ENCODE measurements at places on chromosomes 2 and 18.

DNA sequence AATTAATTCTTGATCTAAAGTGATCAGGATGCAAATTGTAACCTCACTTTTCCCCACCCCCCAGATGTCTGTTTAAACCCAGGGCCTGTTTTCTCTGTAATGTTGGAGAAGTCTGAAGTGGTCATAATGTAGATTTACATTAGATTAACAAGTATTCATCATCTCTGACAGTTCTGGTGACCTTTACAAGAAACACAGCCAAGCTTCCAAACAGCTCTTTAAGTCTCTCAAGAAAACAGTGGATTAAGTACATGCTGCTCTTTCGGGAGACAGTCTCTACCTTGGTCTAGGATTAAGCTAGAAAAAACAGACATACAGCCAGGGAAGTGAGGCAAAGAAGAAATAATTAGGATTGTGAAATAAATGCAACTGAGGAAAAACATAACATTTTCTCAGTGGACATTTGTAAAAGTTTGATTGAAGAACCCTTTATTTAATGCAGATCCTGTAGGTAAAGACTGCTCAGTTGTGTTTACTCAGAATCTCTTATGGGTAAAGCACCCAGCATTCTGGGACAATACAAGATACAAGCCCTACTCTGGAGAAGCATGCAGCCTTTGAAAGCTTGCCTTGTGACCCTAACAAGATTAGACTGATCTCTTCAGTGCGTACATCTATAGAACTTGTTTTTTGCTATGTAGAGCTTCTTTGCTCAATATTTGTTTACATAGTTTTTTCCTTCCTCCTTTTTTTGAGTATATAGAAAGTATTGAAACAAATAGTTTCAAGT is 203.9 kb downstream of the PHLPP1 start:
- no peak for DNase-seq

GRCh38 chr18:3172097-3172496 is 47.7 kb downstream of the MYOM1 start:
- no peak for DNase-seq

DNA sequence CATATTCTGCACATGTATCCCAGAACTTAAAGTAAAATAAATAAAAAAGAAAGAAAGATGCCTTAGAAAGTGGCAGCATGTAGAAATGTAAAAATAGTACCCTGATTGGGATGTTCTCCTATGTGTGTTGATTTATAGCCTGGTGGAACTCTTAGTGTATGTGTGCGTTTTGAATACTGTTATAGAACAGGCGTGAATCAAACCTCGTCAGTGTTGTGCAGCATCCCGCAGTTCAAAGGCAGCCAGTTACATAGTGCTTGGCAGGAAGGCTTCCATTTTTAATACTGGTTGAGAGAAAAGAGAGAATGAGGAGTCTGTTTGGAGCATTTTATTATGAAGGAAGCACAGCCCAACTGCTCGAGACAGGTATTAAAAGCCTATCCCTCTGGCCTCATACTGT is 49.4 kb downstream of the TANC1 start:
- no peak for DNase-seq

- no peak for DNase-seq
Measured at GRCh38 chr2:233225230-233226068, 26.0 kb upstream of the ATG16L1 start.

DNA sequence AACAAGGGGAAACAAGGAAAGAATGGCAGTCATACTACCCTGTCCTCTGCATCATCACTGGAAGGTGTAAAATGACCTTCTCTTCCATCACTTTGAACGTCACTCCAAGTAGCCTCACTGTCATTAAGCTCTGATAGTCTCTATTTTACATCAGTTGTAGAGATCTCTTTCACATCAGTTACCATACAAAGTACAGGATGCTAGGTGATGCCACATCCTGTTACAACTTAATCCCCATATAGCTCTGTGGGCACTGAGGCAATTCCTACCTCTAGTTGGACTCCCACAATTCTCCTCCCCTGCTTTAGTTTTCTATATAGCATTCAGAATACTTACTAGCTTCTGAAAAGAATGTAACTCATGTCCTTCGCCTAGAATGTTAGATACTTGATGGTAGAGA is 55.1 kb upstream of the TTC27 start:
- no peak for DNase-seq

DNA sequence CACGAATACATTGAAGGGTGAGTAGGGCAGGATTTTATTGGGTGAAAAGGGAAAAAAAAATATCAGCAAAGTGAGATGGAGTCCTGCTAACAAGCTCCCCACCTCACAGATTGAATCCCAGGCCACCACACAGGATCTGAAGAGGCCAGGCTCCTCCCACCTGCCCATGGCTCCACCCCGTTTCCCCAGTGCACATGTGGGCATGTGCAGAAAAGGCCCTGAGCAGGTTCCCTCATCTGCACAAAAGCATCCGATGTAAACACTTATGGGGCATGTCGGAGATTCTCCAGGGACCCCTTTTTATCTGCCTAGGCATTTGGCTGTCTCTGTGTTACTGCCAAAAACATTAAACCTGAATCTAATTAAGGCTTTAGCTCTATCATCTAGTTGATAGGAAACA is 35.2 kb downstream of the SKA1 start:
- no peak for DNase-seq

DNA sequence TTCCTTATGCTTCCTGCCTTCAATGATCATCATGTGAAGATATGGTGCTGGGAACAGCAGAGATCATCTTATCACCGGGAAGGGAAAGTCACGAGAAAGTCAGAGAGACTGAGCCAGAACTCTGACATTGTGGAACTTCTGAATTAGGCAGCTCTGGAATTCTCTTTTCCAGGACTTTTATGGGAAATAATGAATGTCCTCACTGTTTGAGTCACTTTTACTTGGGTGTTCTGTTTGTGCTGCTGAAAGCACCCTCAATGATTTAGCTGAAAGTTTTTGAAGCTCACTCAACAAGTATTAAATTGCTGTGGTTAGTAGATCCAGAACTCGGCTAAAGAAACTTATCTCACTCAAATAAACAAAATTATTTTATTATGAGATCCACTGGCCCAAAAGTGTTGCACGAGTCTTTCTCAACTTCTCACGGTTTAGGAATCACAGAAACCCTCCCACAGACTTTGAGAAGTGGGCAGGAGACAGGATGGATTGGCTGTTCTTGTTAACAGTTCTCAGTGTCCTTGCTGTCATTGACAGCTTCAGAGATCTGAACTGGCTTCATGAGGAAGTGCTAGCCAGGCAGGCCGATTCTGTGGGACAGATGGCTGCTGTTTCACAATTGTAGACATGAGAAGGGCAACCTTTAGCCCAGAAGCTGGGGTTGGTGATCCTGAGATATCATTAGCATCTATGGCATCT is 26.4 kb upstream of the ATRAID start:
- no peak for DNase-seq

DNA sequence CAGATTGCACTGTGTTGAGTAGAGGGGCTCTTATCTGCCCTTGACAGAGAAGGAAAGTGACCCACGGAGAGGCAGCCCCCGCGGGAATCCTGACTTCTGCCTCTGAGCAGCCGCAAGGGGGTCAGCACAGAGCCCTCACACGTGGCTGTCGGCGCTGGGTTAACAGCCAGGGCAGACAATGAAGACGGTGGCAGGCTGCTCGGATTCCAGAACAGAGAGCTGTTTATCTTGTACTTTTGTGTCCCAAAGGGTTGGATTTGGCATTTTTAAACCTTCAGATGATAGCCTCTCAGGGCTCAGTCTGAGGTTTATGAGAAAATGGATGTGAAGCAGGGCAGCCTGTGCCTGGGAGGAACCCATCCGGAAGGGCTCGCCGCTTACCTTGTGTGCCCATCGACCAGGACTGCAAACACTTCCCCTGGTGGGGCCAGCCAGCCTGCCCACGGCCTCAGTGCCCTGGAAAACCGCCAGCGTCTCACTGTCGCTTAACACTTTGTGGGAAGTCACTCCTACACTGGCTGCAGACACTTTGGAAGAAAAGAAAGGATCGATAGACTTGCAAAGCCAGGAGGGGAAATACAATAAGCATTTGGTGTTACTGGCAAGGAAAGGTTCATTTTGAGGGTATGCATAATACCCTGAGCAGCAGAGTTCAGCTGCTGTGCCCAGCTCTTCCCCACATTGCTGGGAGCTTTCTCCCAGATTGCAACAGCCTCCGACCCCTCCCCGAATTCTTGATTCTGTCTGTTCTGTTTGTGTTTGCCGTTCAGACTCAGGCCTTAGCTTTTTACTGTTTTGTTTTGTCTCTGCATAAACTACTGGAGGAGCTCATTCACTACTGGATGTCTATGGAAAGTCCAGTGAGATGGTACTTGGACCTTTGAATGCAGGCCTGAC is 325.3 kb upstream of the MYT1L start:
- DNase-seq: no peak

DNA sequence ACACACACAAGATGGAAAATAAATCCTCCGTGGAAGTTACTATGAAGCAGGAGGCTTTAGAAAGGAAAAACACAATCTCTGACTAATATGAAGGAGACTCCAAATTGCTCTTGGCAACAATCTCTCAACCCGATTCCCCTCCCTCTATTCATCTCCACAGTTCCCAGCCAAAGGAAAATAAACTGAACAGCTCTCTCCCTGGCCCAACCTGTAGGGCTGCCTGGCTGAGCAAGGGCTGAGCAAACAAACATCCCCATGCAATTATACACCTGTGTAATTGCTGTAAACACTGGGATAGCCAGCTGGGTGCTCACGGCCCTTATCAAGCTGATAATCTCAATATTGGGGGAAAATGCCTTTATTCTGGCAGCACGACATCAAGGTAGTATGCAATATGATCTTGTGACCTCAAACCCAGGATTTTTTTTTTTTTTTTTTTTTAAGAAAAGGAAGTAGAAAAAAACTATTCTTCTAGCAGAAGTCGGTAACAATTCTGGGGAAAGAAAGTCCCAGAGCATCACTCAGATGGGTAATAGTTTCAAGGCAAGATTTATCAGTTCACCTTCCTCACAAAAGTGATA is 203.3 kb upstream of the SMAD2 start:
- DNase-seq: no peak

- DNase-seq: no peak
Measured at GRCh38 chr2:38176619-38177021, 100.7 kb upstream of the CYP1B1 start.

- DNase-seq: no peak
Measured at GRCh38 chr2:127377262-127377661, 10.5 kb downstream of the MAP3K2 start.

DNA sequence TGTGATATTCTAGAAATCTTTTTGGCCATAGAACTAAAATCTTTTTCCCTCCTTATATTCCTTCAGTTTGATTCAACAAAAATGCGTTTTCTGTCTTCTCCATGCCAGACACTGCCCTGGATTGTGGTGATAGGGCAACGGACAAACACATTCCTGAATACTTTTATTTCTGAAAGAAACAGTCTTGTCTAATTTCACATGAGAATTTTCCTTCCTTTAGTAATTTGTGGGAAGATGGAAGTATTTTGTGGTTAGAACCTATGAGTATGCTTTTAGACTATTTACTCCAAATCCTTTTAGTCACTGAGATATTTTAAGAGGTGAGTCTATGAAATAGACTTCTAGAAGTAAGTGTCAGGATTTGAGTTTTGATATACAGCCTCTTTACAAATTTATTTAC is 49.6 kb downstream of the COL5A2 start:
- no peak for DNase-seq

- DNase-seq: no peak
Measured at GRCh38 chr2:233360771-233361176, 6.5 kb downstream of the DGKD start.

GRCh38 chr2:48471048-48471474 is 58.9 kb upstream of the STON1 start:
- no peak for DNase-seq

- no peak for DNase-seq
Measured at GRCh38 chr2:24855726-24856125, 62.5 kb downstream of the CENPO start.

GRCh38 chr2:158923180-158923594 is 45.3 kb upstream of the TANC1 start:
- DNase-seq: no peak

DNA sequence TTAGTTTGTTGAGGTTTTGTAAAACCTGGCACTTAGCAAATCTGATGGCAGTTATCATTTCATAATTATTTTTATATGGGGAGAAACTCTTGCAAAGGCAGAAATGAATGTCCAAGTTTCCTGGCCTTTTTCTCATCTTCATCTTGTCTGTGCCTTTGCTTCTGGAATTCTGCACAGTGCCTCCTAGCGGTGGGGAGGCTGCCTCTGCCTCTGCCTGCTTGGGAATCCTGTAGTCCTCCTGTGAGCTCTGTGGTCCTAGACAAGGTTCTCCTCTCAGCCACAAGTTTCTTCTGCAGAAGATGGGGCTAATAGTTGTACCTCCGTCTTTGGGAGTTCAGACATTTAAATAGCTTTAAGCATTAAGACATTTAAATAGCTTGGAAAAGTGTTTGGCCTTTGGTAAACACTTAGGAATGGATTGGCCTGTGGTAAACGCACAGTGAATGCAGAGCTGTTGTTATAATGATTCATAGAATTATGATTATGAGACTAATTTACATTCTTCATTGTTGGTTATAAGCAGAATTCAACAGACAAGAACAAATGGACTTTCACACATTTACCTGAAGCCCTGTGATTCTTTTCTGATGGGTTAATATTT is 101.2 kb downstream of the ZNF236 start:
- no peak for DNase-seq

GRCh38 chr18:22193466-22193865 is 24.1 kb downstream of the GATA6 start:
- DNase-seq: no peak

DNA sequence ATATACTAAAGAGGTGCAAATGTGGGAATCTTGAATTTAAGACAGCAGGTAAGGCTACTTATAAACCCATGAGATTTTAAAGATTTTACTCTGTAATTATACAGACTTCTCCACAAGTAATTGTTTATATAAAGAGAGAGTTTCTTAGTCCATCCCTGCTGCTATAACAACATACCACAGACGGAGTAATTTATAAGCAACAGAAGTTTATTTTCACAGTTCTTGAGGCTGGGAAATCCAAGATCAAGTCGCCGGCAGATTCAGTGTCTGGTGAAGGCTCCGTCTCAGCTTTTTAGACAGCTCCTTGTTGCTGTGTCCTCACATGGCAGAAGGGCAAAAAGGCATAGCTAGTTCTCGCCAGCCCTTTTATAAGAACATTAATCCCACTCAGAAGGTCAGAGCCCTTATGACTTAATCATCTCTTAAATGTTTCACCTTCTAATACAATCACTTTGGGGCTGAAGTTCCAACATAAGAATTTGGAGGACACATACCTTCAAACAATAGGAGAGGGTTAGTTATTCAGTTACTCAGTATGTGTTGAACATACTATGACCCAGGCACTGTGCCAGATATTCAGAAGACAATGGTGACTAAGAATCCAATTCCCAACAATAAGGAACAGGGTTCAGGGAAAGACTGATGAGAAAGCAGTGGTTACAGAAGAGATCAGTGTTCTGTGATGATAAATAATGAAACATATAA is 466.0 kb downstream of the RIT2 start:
- no peak for DNase-seq

GRCh38 chr18:67896451-67896850 is 379.9 kb upstream of the DSEL start:
- DNase-seq: no peak

- no peak for DNase-seq
Measured at GRCh38 chr2:150924878-150925277, 336.8 kb downstream of the RBM43 start.

- DNase-seq: no peak
Measured at GRCh38 chr18:6341303-6341702, 73.4 kb downstream of the L3MBTL4 start.

GRCh38 chr2:152223977-152224376 is 48.4 kb upstream of the STAM2 start:
- DNase-seq: no peak

All from C1 segment of cervical spinal cord (tissue), 14 donors.